NCI-H774 (cell line): ENCODE measurements at places on chromosomes 16 and 17.

DNA sequence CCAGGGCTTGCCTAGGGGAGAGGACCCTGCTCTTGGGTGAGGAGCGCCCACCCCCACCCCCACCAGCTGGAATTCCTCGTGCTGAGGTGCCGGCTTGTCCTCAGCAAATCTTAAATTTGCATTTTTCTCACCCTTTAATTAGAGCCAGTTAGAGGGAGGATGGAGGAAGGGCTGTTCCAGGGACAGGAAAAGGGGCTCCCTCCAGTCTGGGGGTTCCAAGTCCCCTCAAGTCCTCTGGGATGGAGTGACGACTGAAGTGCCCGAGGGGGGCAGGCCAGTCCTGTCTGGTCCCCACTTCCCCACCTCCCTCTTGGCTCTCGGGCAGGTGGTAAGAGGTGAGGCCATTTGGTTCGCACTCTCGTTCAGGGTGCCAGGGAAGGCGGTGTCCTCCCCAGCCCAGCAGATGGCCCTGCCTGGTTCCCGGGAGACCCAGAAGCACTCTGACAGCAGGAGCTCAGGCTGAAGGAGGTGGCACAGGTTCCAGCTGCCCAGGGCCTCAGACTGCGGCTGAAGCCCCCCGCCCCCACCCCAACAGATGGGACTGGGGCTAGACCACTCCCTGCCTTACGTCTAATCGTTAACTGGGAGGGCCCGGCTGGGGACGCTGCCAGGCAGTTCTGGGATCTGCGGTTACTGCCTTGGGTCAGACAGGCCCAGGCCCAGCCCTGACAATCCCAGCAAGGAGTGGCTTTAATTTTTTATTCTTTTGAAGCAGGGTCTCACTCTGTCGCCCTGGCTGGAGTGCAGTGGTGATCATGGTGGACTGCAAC lies 2.2 kb downstream of the RAB26 start:
- no peak for DNase-seq

GRCh38 chr16:89168381-89169189 lies 3.0 kb upstream of the CDH15 start:
- no peak for DNase-seq

- no peak for DNase-seq
Observed at GRCh38 chr17:38324141-38324697, 19.5 kb downstream of the GPR179 start.

DNA sequence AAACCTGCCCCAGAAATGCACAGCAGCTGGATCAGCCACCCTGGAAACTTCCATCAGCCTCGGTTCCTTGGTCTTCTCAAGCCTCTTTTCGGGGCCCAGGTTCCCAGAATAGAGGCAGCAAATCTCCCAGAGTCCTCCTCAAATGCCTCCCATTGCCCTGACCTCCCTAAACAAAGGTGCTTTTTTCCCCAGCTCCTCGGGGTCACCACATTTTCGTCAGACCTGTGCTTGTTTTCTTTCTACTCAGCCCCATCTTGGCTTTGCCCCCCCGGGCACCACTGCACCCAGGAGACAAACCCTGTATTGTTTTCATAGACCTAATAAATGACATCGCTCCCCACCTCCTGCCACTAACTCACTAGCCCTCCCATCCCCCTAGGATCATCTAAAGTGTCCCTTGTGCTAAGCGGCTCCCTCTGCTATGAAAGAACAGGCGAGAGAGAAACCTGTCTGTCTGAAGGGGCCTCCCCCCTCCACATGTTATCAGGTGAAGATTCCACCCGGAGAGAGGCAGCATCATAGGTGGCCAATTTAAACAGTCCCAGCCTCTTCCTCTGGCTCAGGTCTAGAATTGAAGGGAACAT lies 451.1 kb downstream of the SOX9 start:
- DNase-seq: no peak

DNA sequence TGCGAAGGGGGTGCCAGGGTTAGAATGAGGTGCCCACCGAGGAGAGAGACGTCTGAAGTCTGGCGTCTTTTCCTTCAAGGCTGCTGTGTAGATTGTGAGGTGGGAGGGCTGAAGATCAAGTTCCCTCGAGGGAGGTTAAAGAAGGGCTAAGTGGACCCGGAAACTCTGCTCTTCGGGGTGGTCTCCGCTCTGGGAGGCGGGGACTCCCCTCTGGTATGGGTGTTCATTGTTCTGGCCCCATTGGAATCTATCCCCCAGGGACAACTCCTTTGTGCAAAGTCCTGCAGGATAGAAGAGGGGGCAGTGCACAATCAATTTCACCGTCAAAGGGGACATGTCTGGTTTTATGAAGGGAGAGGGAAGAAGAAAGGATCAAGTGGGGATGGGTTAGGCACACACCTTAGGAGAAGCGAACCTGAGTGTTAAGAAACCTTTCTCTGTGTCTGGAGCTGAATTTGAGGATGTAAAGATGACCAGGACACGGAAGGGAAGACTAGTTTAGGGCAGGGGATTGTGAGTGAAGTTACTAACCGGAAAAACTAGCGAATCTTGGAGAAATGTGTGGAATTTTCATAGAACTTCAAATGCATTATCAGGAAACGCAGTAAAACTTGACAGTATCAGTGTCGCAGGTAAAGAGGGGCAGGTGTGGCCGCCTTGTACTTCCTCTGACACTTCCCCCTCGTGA lies 809 bp upstream of the RAB34 start:
- no peak for DNase-seq

DNA sequence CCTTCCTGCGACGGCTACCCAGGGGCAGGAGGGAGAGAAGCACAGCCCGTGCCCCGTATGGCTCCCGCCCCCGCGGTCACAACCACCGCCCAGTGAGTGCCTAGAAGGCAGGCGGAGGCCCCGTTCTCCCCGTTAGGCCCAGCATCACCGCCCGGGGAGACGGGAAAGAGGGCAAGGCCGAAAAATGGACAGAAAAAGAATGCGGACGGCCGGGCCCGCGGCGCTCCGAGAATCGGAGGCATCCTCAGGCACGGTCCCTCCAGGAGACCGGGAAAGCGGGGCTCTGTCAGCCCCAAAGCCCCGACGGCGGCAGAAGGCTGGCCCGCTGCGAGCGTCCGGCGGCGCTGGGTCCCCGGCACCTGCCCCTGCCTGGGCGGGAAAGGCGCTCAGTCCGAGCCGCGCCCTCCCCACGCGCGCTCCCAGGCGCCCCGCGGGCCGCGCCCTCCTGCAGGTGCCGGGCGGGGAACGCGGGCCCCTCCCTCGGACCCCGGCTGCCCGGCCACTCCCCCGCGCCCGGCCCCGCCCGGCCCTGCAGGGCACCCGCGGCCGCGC lies 407 bp downstream of the MCRIP1 start:
- no peak for DNase-seq

GRCh38 chr17:73465130-73465952 lies 153.5 kb upstream of the CDC42EP4 start:
- DNase-seq: peak; percentile 96

- DNase-seq: no peak
Observed at GRCh38 chr17:57432507-57433277, 176.4 kb downstream of the MSI2 start.

DNA sequence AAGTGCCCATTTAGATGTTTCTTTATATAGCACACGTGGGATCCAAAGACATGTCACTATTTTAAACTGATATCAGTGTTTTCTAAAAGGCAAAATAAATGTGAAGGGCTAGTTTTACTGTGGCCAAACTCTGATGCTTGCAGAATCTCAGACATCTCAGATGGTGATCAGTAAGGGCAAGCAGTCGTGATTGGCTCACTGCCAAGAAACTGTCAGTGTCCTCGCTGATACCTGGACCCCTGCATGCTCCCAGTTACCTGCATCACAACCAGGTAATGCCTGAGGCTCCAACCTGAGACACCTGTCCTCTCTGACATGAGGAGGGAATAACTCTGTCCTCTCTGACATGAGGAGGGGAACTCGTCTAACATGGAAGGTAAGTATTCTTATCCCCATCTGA lies 114.0 kb downstream of the SPECC1 start:
- DNase-seq: no peak
